ENCODE measurements at places on chromosomes 4 and X. TPM values are rescaled to one million over a fixed set of nuclear protein-coding genes. Genes with fewer than 3 reads are reported as not detected.

TMEM31 gene
- not detected for total RNA-seq

SH2D1A gene
- not detected for total RNA-seq

TBX22 gene
- total RNA-seq = not detected

FANCB gene
- 1.3 TPM for total RNA-seq

DHRSX gene
- 13.0 TPM for total RNA-seq

CXCL10 gene
- total RNA-seq = not detected

CENPVL2 gene
- 1.4 TPM for total RNA-seq

SYNPO2 gene
- 43.5 TPM for total RNA-seq

AFM gene
- total RNA-seq = not detected

GC gene
- 0.21 TPM for total RNA-seq

SEC24D gene
- 23.9 TPM for total RNA-seq

DNA sequence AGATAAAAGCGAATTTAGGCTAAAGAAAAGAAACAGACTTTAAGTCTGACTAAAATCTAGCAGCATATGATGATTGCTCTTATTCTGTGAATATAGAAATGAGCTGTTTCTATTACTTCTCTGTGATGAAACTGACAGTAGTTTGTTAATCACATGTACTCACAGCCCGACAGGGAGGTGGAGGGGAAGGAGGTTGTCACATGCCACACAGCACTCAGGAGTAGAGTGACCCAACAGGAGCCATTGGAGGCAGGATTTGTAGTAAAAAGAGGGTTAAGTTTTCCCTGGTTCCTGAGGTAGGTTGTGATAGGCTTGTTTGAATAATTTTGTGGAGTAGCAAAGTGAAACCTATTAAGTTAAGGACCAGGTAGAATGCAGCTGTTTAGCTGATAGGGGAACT lies 495.9 kb downstream of the CENPC start:
- peak; percentile 9 for DNase-seq

GRCh38 chr4:189087971-189088370 lies 852.7 kb upstream of the FRG1 start:
- DNase-seq = no peak

DNA sequence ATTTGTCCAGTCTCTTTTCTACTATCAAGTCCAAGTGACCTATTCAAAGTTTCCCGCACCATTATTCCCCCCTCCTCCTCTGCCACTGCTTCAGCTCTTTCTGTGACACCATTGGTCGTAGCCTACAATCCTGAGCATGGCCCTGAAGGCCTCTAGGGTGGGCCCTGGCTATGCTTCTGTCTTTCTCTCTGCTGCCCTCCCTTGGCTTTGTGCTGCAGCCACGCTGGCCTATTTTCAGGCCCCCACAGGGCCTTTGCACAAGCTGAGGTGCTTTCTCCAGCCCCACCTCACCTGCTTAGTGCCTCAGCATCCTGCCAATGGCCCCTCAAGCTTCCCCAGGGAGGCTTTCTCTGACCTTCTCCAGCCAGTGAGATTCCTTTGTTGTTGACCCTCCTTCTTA lies 156.5 kb downstream of the NHS start:
- no peak for DNase-seq

- no peak for DNase-seq
Observed at GRCh38 chr4:154490583-154491340, 837 bp downstream of the DCHS2 start.

DNA sequence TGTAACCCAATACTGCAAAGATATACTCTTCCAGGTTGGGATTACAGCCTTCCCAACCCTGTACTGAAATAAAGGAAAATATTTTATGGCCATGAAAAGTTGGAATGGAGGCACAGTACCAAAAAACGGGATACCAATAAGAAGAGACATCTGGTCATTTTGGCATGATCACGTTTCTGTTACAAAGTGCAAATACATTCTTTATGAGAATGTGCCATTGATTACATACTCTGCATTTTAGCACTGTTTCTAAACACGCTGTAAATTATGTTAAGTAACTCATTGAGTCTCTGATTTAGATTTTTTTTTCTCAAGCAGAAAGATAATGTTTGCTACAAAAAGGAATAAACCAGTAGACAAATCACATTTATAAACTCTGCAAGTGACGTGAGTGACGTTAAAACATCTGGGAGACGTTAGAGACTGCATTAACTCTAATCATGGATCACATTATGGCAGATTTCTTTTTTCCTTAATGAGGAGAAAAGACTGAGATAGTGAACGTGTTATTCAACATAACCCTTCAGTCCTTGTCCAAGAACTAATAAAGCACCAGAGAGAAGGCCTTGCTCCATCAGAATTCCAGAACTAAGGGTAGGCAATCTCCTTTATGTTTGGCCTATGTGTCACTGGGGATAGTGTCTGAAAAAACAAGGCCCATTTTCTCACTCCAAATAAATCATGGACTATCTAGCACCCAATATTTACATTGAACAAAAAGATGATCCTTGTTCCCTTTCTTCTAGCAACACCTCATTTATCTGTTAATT lies 31.0 kb downstream of the UNC5C start:
- no peak for DNase-seq

- DNase-seq = no peak
Observed at GRCh38 chr4:149523039-149523438, 292.6 kb downstream of the IQCM start.

GRCh38 chr4:73347497-73347896 lies 56.6 kb upstream of the ALB start:
- DNase-seq = no peak

DNA sequence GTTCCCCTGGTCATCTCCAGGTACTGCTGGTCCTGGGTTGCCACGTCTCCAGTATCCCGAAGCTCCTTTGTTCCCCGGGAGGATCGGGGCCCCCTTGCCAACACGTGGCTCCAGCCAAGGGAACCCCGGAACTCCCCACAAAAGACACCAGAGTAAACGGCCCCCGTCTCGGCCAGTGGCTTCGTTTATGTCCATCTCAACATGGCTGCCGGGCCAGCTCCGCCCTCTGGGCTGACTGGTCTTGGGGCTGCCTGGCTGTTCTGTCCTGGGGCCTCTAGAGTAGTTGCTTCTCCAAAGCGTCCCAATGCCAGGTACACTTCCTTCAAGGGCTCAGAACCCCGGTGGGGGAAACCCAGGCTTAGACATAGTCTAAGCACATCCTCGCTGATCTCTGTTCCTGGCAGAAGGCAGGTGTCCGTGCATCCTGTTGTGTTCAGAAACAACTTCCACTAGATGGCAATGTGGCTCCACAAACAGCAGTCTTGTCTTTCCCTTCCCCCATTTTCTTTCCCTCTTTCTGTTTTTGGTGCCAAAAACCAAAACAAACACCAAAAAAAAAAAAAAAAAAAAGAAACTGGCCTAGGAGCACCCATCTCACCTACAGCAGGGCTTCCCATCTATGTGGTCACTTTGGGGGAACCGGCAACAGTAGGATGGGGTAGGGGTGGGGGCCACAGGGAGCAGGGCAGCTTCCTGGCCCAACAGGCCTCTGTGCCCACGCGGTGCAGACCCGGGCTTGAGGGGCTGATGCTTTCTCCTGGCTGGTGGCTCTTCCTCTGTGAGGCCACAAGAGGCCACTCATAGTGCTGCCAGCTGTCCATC lies 35.3 kb downstream of the NBDY start:
- peak; percentile 41 for DNase-seq

DNA sequence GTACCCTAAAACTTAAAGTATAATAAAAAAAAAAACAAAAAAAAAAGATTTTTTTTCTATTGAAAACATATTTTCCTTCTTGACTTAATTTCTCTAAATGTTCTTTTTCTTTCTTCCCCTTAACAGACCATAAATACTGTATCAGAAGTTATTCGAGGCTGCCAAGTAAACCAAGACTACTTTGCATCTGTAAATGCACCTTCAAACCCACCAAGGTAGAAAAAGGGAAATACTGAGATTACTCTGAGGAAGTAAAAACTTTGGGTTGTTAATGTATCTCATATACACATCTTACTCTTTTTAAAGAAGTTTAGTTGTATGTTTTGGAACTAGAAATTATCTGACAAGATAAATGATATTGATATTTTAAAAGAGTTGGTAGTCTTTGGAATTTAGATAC lies 65.6 kb downstream of the USO1 start:
- no peak for DNase-seq

- DNase-seq = peak; percentile 49
Observed at GRCh38 chrX:106481341-106481740, 130.4 kb upstream of the RADX start.
